ENCODE measurements at places on chromosomes 13 and 19. TPM values are rescaled to one million over a fixed set of nuclear protein-coding genes. Genes with fewer than 3 reads are reported as not detected.

The OR10H3 gene
- not detected for total RNA-seq

The PLVAP gene
- not detected for total RNA-seq

The SLC25A42 gene
- total RNA-seq, result 6.7 TPM

The FFAR3 gene
- 4.9 TPM for total RNA-seq

The S1PR2 gene
- total RNA-seq, result 3.4 TPM

The DACH1 gene
- total RNA-seq, result not detected

The KIR3DL1 gene
- not detected for total RNA-seq
